Mucosa of descending colon (tissue), 3 donors: ENCODE measurements at places on chromosomes 1 and 21.

GRCh38 chr1:207084701-207085180 is 3.9 kb upstream of the C4BPB start:
- peak; percentile 82 for DNase-seq

DNA sequence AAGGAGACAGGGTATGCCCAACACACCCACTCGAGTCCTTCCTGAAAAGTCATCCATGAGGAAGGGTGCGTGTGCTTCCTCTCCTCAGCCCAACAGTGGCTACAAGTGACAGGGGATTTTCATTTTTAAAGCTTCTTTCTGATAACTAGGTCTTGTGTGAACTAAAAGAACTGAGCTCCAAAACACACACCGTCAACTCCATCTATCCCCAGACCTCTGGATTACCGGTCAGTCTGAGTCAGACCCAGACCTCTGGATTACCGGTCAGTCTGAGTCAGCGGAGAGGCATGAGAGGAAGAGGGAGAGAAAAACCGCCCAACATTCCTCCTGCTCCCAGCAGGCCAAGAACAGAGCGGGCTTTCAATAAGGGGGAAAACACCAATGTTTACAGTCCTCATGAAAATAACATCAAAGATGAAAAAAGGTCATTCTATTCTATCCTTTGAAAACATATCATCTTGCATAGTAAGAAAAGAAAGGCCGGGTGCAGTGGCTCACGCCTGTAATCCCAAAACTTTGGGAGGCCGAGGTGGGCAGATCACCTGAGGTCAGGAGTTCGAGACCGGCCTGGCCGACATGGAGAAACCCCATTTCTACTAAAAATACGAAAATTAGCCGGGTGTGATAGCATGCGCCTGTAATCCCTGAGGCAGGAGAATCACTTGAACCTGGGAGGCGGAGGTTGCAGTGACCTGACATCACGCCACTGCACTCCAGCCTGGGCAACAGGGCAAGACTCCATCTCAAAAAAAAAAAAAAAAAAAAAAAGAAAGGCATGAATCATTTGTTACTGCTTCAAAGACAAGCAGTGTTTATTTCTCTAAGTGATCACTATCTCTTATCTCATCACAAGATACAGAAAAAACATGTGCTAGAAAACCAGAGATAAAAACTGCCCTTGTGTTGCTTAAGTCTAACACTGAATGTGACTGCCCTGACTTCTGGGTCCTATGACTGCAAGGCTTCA is 3.4 kb downstream of the PTTG1IP start:
- no peak for DNase-seq

DNA sequence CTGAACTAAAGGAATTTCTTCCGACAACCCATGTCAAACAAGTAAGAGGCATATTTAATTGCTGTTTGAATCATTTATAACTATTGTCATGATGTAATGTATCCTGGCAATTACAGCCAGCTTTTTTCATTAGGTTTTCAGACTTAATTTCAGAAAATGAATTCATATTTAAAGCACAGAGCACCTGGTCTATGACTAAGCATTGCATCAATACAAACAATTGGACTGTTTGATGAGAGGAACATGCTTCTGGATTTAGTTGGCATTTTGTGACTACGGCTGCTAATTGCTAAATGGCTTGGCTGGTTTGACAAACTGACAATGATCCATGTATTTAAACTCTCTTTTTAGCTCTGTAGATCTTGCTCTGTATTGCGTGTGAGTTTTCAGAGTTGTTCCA is 853.4 kb downstream of the NCAM2 start:
- DNase-seq = no peak

- no peak for DNase-seq
Observed at GRCh38 chr1:7948960-7949359, 8.3 kb upstream of the TNFRSF9 start.

DNA sequence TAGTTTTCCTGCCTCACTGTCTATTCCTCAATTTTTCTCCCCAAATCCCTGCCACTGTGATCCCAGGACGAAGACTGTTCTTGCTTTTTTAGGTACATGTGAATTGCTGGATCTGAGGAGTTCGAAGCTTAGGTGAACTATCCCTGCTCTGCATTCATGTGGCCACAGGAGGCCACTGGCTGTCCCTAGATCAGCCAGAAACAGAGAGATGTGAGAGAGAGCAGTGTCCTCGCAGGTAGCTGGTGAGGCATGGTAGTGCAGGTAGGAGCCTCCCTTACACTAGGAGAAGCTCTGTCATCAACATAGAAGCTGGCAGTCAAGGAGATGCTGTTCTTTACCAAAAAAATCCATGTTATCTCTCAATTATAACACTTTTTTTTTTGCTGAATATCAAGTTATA is 71.5 kb downstream of the USP24 start:
- DNase-seq = no peak

DNA sequence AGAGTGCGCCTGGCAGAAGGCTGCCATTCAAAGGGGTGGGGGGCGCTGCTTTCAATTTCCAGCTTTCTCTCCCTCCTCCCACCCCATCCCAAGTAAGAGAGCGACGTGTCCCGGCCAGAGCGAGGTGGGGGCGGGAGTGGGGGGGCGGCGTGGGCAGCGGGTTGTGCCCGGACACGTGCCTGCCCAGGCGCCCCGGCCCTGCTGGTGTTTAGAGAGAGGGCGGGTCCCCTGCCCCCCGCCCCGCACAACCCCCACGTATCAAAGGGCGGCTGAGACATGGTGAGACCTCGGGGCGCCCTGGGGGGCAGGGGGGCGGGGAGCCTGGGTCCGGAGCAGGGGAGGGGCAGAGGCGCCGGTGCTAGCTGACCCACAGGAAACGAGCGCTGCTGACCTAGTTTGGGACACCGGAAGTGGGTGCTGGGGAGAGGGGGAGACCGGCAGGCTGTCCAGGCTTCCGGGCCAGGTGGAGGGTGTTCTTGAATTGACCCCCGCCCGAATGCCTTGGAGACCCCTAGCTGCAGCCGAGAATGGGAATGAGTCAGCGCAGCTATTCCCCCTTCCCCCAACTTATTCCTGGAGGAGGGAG is 1.3 kb downstream of the ZBTB7B start:
- DNase-seq = peak; percentile 88

GRCh38 chr1:167330601-167331293 is 110.1 kb downstream of the POU2F1 start:
- DNase-seq = no peak

DNA sequence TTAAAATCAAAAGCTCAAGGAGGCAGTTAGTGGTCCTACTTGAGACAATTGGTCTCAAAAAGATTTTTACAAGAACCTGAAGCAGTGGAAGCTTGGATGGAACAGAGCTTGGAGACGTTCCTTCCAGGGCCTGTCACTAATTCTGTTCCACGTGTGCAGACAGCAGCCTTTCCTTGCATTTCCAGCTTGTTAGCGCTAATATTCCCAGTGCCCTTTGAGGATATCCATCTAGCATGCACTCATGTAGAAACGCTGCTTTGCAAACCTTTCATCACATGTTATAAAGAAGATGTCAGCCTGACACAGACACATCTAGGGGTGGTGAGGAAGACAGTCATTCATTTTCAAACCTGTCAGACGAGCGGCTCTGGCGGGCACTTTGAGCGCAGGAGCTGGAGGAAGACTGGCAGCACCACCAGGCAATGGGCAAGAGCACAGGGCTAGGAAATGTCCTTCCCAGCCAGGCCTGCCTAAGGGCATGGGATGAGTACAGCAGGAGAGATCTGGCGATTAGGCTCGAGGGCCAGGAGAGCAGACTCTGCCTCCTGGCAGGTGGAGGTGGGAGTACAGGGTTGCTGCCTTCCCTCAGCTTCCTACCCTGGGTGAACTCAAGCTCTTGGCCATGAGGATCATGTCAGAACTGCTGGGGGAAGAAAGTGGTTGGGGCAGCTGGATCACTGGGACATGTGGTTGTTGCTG is 55.5 kb downstream of the CASQ2 start:
- DNase-seq = no peak

DNA sequence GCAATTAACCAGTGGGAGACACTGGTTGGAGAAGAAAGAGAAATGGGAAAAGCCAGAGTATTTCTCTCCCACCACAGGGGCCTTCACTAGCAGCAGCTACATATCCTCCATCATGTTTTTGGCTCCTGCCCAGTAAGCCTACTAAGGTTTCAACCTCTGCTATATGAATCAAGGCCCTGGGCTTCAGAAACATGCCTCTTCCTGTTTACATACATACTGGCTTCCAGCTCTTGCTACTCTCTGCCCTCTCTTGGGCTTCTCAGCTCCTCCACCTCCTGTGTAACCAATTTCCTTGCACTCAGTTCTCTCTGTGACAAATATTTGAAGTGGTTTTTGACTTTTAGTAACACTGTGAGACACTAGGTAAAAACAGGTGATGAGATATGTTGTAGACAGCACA is 80.8 kb downstream of the LRRC7 start:
- no peak for DNase-seq
